Calu3 (cell line): ENCODE measurements at places on chromosomes 12 and 14. TPM values are rescaled to one million over a fixed set of nuclear protein-coding genes. Genes with fewer than 3 reads are reported as not detected.

The LALBA gene
- not detected in 2 replicates for total RNA-seq

- H3K27ac ChIP-seq, result no peak overlapping the region
- no peaks in the 10 kb centered on the region for H3K27me3 ChIP-seq
Measured at GRCh38 chr14:74941676-74942097, 13.7 kb downstream of the PGF start.

GRCh38 chr12:67593041-67593440, 55.5 kb upstream of the DYRK2 start:
- H3K27ac ChIP-seq, result peak overlapping the region; percentile 82
- peak; percentile 92 for DNase-seq
- peak overlapping the region; percentile 13 for H3K4me3 ChIP-seq
- no peaks in the 10 kb centered on the region for H3K27me3 ChIP-seq
- H3K36me3 ChIP-seq, result peaks cover 11% of the 10 kb centered on the region
- peaks cover 47% of the 10 kb centered on the region for H3K4me1 ChIP-seq

DNA sequence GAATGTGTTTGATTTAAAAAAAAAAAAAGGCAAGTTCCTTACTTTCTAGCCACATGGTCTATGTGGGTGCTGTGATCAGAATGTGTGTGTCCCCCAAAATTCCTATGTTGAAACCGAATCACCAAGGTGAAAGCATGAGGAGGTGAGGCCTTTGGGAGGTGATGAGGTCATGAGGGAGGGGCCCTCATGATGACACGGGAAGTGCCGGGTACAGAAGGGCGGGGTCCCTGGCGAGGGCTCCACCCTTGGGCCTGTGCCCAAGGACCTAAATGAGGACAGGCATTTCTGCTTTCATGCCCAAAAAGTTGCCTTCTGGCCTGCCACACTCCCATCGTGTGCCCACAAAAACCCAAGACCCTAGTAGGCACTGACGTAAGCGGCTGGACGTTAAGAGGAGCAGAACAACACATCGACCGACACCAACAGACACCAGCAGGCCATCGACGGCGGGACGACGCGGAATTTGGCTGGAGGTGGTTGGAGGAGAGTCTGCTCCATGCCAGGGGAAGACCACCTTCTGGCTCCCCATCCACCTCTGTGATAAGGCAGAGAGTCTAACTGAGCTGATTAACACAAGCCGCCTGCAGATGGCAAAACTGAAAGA, 211.8 kb downstream of the FOXN3 start:
- DNase-seq, result no peak
- no peaks in the 10 kb centered on the region for H3K4me1 ChIP-seq
- no peak overlapping the region for H3K4me3 ChIP-seq

- H3K27me3 ChIP-seq, result no peaks in the 10 kb centered on the region
- DNase-seq, result no peak
- H3K27ac ChIP-seq, result peak overlapping the region; percentile 92
Measured at GRCh38 chr12:77847680-77848431, 17.2 kb downstream of the NAV3 start.

GRCh38 chr12:77131977-77132490, 66.7 kb upstream of the E2F7 start:
- H3K4me1 ChIP-seq, result no peaks in the 10 kb centered on the region
- H3K27me3 ChIP-seq, result peaks cover 36% of the 10 kb centered on the region

GRCh38 chr14:89382487-89382886, 34.5 kb downstream of the FOXN3 start:
- no peak overlapping the region for H3K27ac ChIP-seq
- H3K36me3 ChIP-seq, result no peaks in the 10 kb centered on the region
- no peak overlapping the region for H3K4me3 ChIP-seq
- H3K4me1 ChIP-seq, result no peaks in the 10 kb centered on the region
- no peaks in the 10 kb centered on the region for H3K27me3 ChIP-seq

DNA sequence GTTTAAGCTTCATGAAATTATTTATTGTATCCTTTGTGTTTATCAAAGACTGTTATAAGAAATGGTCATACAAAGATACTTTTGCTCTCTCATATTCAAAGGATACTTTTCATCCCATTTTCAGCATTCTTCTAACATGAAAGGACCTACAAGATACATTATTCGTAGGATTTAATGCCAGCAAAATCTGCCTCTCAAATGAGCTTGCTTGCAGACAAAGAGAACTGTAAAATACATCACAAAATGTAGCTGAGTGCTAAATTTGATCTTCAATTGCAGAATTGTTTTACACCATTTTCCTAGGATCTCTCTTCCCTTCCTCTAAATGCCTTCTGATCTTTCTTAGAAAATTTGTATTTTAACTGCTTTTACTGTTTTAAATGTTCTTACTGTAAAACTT, 333.0 kb upstream of the NAV3 start:
- H3K27ac ChIP-seq, result no peak overlapping the region
- no peaks in the 10 kb centered on the region for H3K4me1 ChIP-seq
- no peaks in the 10 kb centered on the region for H3K36me3 ChIP-seq
- no peaks in the 10 kb centered on the region for H3K27me3 ChIP-seq
- DNase-seq, result no peak
- no peak overlapping the region for H3K4me3 ChIP-seq

GRCh38 chr12:28367993-28368392, 177.7 kb downstream of the CCDC91 start:
- no peak overlapping the region for H3K4me3 ChIP-seq
- H3K4me1 ChIP-seq, result no peaks in the 10 kb centered on the region
- no peak overlapping the region for H3K27ac ChIP-seq
- H3K27me3 ChIP-seq, result no peaks in the 10 kb centered on the region
- no peak for DNase-seq

The BCL11B gene
- 0.24 and 0.59 TPM in 2 replicates for total RNA-seq

The AVPR1A gene
- total RNA-seq, result 0.66 and 0.98 TPM in 2 replicates

- no peaks in the 10 kb centered on the region for H3K27me3 ChIP-seq
- H3K4me1 ChIP-seq, result peaks cover 18% of the 10 kb centered on the region
- peaks cover 8% of the 10 kb centered on the region for H3K36me3 ChIP-seq
- no peak overlapping the region for H3K4me3 ChIP-seq
Measured at GRCh38 chr12:42741771-42742510, 152.4 kb upstream of the PRICKLE1 start.

DNA sequence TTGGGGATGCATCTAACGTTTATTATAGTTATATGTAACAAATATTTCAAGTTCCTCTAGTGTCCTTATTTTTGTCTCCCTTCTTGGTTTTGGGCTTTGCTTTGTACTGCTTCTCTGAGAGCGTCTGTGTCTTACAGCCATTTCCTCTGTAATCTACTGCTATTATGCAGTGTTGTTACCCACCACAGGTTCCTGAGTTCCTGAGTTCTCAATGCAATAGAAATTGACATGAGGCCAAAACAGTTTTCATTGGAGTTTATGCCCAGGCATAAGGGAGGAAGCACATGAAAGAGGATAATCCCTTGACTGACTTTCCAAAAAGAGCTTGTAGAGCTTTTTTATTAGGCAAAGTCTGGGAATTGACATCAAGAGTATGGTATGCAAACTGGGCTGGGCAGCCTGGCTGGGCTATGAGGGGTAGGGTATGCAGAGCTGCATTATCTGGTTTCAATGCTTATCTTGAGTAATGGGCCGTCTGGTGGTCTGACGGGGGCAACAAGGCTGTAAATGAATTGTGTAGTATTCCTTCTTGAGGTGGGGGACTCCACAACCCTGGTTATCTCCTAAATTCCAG, 722.5 kb upstream of the ATXN7L3B start:
- H3K27me3 ChIP-seq, result no peaks in the 10 kb centered on the region
- H3K36me3 ChIP-seq, result no peaks in the 10 kb centered on the region
- DNase-seq, result no peak

- H3K36me3 ChIP-seq, result no peaks in the 10 kb centered on the region
- H3K27ac ChIP-seq, result no peak overlapping the region
- peaks cover 62% of the 10 kb centered on the region for H3K27me3 ChIP-seq
- no peak overlapping the region for H3K4me3 ChIP-seq
- no peaks in the 10 kb centered on the region for H3K4me1 ChIP-seq
Measured at GRCh38 chr14:92417759-92418158, 94.8 kb downstream of the SLC24A4 start.

- peaks cover 33% of the 10 kb centered on the region for H3K36me3 ChIP-seq
- peak overlapping the region; percentile 100 for H3K27ac ChIP-seq
- H3K4me3 ChIP-seq, result no peak overlapping the region
- H3K27me3 ChIP-seq, result no peaks in the 10 kb centered on the region
Measured at GRCh38 chr12:52277486-52278245, 3.2 kb downstream of the KRT86 start.

The GALNT8 gene
- total RNA-seq, result not detected in 2 replicates

The MIPOL1 gene
- 22.0 and 27.2 TPM in 2 replicates for total RNA-seq

- H3K4me3 ChIP-seq, result no peak overlapping the region
- H3K27me3 ChIP-seq, result peaks cover 10% of the 10 kb centered on the region
- H3K36me3 ChIP-seq, result peaks cover 6% of the 10 kb centered on the region
Measured at GRCh38 chr14:74502236-74503019, 8.9 kb downstream of the ISCA2 start.

The NAV3 gene
- 2.0 and 4.1 TPM in 2 replicates for total RNA-seq

GRCh38 chr12:59620326-59620725, 24.5 kb downstream of the SLC16A7 start:
- no peak overlapping the region for H3K4me3 ChIP-seq
- H3K27me3 ChIP-seq, result no peaks in the 10 kb centered on the region
- H3K27ac ChIP-seq, result no peak overlapping the region
- H3K36me3 ChIP-seq, result no peaks in the 10 kb centered on the region
- peaks cover 12% of the 10 kb centered on the region for H3K4me1 ChIP-seq
- DNase-seq, result no peak

The KRT75 gene
- not detected in 2 replicates for total RNA-seq

- peaks cover 43% of the 10 kb centered on the region for H3K4me1 ChIP-seq
- no peak overlapping the region for H3K4me3 ChIP-seq
- no peak overlapping the region for H3K27ac ChIP-seq
- no peak for DNase-seq
- no peaks in the 10 kb centered on the region for H3K27me3 ChIP-seq
Measured at GRCh38 chr12:89959179-89959578, 250.5 kb upstream of the ATP2B1 start.

DNA sequence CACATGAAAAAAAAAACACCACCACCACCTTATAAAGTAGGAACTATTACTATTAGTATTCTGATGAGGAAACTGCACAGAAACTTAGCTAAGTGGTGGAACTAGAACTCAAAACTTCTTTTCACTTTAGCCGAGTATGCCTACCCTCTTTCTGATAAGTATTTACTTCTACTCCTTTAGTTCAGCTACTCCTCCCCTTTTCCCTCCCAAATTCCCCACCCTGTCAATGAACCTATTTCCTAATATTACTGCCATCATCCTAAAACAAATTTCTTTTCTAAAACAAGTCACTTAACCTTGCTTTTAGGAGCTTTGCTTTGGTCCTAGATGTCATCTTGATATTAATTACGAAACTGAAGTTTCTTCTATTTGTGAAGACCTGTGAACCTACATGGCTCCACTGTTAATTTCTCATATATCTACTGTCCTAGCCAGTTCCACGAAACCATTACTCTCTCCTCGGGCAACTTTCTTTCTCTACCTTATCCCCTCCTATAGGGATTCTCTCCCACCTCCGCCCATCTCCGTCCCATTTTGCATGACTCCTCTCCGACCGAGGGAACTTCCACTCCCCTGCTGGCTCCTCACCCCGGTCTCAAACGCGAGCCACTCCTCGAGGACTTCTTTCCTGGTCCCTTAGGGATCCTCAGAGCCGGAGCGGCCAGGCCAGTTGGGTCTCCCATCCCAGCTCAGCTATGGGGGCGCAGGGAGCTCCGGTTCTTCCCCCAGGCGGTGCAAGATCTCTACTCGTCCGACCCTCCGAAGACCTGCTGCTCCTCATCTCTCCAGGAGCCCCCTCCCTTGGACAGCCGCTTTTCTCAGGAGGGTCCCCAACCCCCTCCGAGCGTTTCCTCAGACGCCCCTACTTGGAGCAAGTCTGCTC, 1.1 kb downstream of the NUMB start:
- H3K4me3 ChIP-seq, result peak overlapping the region; percentile 85
- no peaks in the 10 kb centered on the region for H3K27me3 ChIP-seq
- peak; percentile 32 for DNase-seq
- peaks cover 40% of the 10 kb centered on the region for H3K4me1 ChIP-seq
- H3K27ac ChIP-seq, result peak overlapping the region; percentile 99

The ACVRL1 gene
- 0.44 TPM in 1 of 2 replicates, not detected in the other for total RNA-seq

- no peak overlapping the region for H3K4me3 ChIP-seq
- no peaks in the 10 kb centered on the region for H3K4me1 ChIP-seq
- no peak overlapping the region for H3K27ac ChIP-seq
- no peaks in the 10 kb centered on the region for H3K27me3 ChIP-seq
- no peak for DNase-seq
- H3K36me3 ChIP-seq, result no peaks in the 10 kb centered on the region
Measured at GRCh38 chr14:99950181-99950580, 115.0 kb upstream of the EVL start.

- no peaks in the 10 kb centered on the region for H3K4me1 ChIP-seq
- peaks cover 15% of the 10 kb centered on the region for H3K27me3 ChIP-seq
- H3K36me3 ChIP-seq, result peaks cover 10% of the 10 kb centered on the region
- no peak for DNase-seq
- H3K27ac ChIP-seq, result no peak overlapping the region
Measured at GRCh38 chr12:123929946-123930583, 42.6 kb downstream of the CCDC92 start.

The GPR68 gene
- total RNA-seq, result not detected in 2 replicates

GRCh38 chr12:122920687-122921086, 24.8 kb upstream of the VPS37B start:
- no peak overlapping the region for H3K27ac ChIP-seq
- peaks cover 13% of the 10 kb centered on the region for H3K36me3 ChIP-seq
- no peak for DNase-seq
- H3K27me3 ChIP-seq, result no peaks in the 10 kb centered on the region
- peaks cover 44% of the 10 kb centered on the region for H3K4me1 ChIP-seq

- no peak overlapping the region for H3K4me3 ChIP-seq
- H3K27me3 ChIP-seq, result peaks cover 98% of the 10 kb centered on the region
- H3K4me1 ChIP-seq, result no peaks in the 10 kb centered on the region
- no peak overlapping the region for H3K27ac ChIP-seq
- DNase-seq, result no peak
- H3K36me3 ChIP-seq, result no peaks in the 10 kb centered on the region
Measured at GRCh38 chr12:117816-118345, 51.3 kb downstream of the IQSEC3 start.

GRCh38 chr14:20602583-20602982, 11.4 kb upstream of the RNASE12 start:
- no peaks in the 10 kb centered on the region for H3K4me1 ChIP-seq
- H3K27ac ChIP-seq, result no peak overlapping the region
- H3K4me3 ChIP-seq, result no peak overlapping the region

The LRRC10 gene
- not detected in 2 replicates for total RNA-seq

- no peaks in the 10 kb centered on the region for H3K36me3 ChIP-seq
- H3K27me3 ChIP-seq, result no peaks in the 10 kb centered on the region
- no peak overlapping the region for H3K4me3 ChIP-seq
- no peak for DNase-seq
Measured at GRCh38 chr12:47808574-47809365, 10.9 kb downstream of the HDAC7 start.

DNA sequence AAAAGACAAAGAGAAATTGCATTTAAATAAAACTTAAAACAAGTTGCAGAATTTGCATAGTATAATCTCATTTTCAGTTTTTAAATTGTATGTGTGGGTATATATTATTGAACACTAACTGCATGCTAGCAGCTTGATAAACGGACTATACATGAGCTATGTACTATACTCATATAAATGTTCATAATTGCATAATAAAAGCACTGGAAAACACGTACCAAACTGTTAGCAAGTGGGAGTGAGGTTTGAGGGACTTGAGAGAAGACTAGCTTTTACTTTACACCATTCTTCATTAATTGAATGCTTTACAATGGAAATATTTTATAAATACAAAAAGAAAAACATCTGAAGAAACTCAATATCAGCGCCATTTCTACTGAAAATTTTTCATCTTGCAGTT, 32.2 kb upstream of the MDM1 start:
- H3K27me3 ChIP-seq, result no peaks in the 10 kb centered on the region
- no peaks in the 10 kb centered on the region for H3K36me3 ChIP-seq
- no peak overlapping the region for H3K27ac ChIP-seq
- no peak for DNase-seq
